ENCODE measurements at places on chromosomes 7 and 10.

- DNase-seq, result no peak
These were observed 84.4 kb upstream of the SHH start for GRCh38 chr7:155896531-155897263.

GRCh38 chr10:71213127-71213621, 804 bp downstream of the UNC5B start:
- no peak for DNase-seq

- no peak for DNase-seq
These were observed 6.9 kb upstream of the KAZALD1 start for GRCh38 chr10:101054876-101055275.

DNA sequence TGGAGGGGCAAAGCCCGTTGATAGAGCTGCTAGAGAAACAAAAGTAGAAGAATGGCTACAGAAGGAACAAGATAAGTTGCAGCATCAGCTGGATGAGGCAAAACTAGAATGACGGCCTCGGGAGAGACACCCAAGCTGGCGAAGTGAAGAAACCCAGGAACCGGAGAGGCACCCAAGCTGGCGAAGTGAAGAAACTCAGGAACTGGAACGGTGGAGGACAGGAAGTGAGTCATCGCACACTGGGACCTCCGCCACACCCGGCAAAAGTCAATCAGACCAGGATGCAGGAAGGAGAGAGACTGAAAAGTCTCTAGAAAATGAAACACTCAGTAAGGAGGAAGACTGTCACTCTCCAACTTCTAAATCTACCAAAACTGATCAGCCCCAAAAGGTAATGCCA, 133.0 kb upstream of the NEBL start:
- DNase-seq, result no peak

Measured in stimulated activated CD4-positive, alpha-beta T cell treated with anti-CD3 and anti-CD28 coated beads, Interleukin-1b, Interleukin-23, amount 100 ng/mL, for 1 hour (primary cell).